ENCODE measurements at places on chromosomes 4 and X. TPM values are rescaled to one million over a fixed set of nuclear protein-coding genes. Genes with fewer than 3 reads are reported as not detected.

GRCh38 chr4:141435446-141436225 lies 200.7 kb upstream of the IL15 start:
- H3K4me3 ChIP-seq = no peak overlapping the region
- no peak for DNase-seq
- no peaks in the 10 kb centered on the region for H3K27me3 ChIP-seq
- H3K27ac ChIP-seq = no peak overlapping the region
- H3K36me3 ChIP-seq = no peaks in the 10 kb centered on the region

DNA sequence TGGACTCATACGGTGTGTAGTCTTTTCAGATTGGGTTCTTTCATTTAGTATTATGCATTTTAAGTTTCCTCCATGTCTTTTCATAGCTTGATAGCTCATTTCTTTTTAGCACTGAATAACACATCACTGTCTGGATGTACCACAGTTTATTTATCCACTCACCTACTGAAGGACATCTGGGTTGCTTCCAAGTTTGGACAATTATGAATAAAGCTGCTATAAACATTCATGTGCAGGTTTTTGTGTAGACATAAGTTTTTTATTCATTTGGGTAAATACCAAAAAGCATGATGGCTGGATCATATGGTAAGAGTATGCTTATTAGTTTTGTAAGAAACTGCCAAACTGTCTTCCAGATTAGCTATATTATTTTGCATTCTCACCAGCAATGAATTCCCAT lies 29.0 kb downstream of the CNOT6L start:
- peaks cover 68% of the 10 kb centered on the region for H3K4me1 ChIP-seq
- H3K4me3 ChIP-seq = no peak overlapping the region
- no peaks in the 10 kb centered on the region for H3K27me3 ChIP-seq
- no peak overlapping the region for H3K27ac ChIP-seq

GRCh38 chr4:78534286-78534955 lies 17.1 kb upstream of the ANXA3 start:
- no peaks in the 10 kb centered on the region for H3K4me1 ChIP-seq
- DNase-seq = no peak
- H3K27me3 ChIP-seq = no peaks in the 10 kb centered on the region
- no peaks in the 10 kb centered on the region for H3K36me3 ChIP-seq

GRCh38 chr4:79199743-79200142 lies 126.1 kb downstream of the NAA11 start:
- H3K36me3 ChIP-seq = no peaks in the 10 kb centered on the region
- no peak overlapping the region for H3K4me3 ChIP-seq

Gene PGAM4
- 0.85 TPM for total RNA-seq

Gene MAGEA1
- not detected for total RNA-seq

GRCh38 chr4:124017185-124017785 lies 620.7 kb downstream of the SPRY1 start:
- no peak overlapping the region for H3K27ac ChIP-seq
- H3K4me3 ChIP-seq = no peak overlapping the region
- no peaks in the 10 kb centered on the region for H3K27me3 ChIP-seq
- DNase-seq = no peak
- no peaks in the 10 kb centered on the region for H3K36me3 ChIP-seq

Gene ARR3
- total RNA-seq = not detected

Gene DAPP1
- total RNA-seq = 20.9 TPM
